ENCODE measurements at places on chromosomes 6 and 20.

GRCh38 chr6:27293436-27294098, 18.5 kb downstream of the POM121L2 start:
- no peak for DNase-seq

GRCh38 chr6:26491604-26492003, 8.5 kb upstream of the BTN1A1 start:
- DNase-seq: no peak

GRCh38 chr6:1670711-1671462, 61.2 kb downstream of the FOXC1 start:
- DNase-seq: no peak

- DNase-seq: no peak
Measured at GRCh38 chr20:40634891-40635290, 54.1 kb downstream of the MAFB start.

GRCh38 chr6:3531481-3531880, 74.6 kb upstream of the SLC22A23 start:
- no peak for DNase-seq

GRCh38 chr6:162576016-162576415, 151.6 kb downstream of the PRKN start:
- no peak for DNase-seq

GRCh38 chr6:99132026-99132635, 184.4 kb upstream of the FBXL4 start:
- no peak for DNase-seq

GRCh38 chr6:45896783-45897441, 118.7 kb downstream of the CLIC5 start:
- DNase-seq: no peak

DNA sequence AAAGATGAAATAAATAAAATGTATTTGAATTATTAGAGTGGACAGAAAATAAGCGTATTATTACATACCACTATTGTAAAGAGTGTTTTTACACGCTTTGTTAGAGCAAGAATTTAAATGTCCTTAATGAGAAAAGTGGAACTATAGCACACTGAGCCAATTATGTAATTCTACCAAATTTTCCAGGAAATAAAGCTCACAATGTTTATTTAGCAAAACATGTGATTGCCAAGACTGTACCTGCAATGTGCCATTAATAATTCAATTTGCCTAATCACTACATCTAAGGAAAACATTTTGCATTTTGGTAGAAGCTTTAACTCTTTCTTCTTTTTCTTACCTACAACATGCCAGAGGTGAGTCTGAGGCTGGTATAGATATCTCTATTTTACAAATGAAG, 58.7 kb upstream of the PHACTR1 start:
- no peak for DNase-seq

GRCh38 chr6:139082370-139082769, 52.5 kb upstream of the HECA start:
- DNase-seq: no peak

DNA sequence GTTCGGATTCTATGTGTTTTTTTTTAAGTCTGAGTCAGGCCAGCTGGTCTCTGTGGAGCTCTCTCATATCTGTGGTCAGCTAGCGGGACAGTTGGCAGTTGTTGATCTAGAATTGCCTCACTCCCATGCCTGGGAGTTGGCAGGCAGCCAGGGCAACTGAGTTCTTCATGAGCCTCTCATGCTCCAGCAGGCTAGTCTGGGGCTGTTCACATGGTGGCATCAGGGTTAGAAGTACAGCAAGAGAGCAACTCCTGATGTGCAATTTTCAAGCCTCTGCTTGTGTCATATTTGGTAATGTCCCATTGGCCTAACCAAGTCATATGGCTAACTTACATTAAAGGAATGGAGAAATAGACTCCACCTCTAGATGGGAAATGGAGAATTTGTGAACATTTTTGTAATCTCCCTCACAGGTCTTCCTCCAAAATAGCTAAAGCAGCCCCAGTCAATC, 6.7 kb upstream of the IFT52 start:
- peak; percentile 15 for DNase-seq

DNA sequence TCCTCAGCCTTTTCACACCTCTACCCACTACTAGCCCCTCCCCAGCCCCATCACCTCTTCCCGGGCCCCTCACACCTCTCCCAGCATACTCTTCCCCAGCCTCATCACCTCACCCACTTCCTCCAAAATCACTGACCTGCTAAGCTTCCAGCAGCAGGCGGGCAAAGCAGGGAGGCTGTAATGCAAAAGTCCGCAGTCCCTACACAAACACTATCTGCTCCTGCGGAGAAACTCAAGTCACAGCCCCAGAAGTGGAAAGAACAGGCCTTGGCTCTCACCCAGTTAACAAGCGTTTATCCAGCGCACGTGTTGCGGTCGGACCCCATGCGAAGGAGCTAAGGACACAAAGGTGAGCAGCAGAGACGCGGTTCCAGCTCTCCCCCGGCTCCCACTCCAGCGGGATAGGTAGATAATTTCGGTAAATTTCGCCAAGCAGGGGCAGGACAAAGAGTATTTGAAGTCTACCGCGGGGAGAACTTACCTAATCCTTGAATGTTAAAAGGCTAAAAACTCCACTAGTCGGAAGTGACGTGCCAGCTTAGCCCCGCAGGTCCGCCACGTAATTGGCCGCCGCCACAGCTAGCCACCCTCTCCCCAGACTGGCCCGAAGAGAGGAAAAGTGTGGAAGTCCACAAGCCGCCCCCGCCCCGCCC, 728 bp upstream of the TRIM39 start:
- DNase-seq: peak; percentile 80

DNA sequence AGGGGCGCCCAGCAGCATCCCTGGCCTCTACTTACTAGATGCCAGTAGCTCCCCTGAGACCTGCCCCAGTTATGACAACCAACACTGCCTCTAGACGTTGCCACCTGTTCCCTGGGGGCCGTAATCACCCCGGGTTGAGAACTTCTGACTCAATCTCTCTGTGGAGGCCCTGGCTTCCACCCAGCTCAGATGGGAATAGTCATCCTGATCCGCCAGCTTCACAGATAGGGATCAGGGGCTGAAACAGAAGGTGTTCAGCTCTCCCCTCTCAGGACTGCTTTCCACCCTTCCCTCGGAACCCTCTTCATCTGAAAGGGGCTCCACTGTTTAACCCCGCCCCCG, 3.3 kb downstream of the CAPN11 start:
- peak; percentile 51 for DNase-seq

DNA sequence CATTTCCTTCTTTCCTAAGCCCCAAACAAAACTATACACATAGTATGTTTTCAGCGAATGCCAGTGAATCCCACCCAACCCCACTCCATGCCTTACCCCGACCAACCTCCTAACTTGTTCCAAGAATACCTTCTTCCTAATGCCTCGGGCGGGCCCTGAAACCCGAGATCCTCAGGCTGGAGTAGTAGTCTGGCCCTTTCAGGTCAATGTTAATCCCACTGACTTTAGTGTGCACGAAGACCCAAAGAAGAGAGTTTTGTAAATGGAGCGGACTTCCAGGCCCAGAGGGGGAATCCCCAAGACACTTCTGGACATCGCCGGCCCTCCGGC, 394 bp downstream of the YIPF3 start:
- DNase-seq: no peak

DNA sequence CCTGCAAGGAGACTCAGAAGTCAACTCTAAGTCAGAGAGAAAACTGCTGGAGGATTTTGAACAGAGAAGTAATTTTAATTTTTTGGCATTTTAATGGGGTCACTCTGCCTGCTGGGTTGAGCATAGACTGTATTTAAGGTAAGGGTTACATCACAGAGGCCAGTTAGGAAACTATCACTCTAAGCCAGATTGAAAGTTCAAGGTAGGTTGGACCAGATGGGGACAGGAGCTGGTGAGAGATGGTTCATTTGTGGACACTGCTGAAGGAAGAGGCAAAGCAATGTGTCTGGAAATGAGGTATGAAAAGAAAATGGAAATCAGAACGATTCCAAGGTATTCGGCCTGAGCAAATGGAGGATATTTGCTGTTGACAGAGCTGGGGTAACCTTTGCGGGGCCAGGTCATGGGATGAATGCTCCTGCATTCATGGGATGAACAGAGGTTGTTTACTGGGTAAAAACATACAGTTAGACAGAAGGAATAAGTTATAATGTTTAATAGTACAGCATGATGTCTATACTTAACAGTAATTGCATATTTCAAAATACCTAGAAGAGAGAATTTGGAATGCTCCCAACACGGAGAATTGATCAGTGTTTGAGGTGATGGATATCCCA, 26.9 kb downstream of the FRK start:
- DNase-seq: no peak

GRCh38 chr6:134870677-134871498, 79.0 kb downstream of the ALDH8A1 start:
- DNase-seq: peak; percentile 46

DNA sequence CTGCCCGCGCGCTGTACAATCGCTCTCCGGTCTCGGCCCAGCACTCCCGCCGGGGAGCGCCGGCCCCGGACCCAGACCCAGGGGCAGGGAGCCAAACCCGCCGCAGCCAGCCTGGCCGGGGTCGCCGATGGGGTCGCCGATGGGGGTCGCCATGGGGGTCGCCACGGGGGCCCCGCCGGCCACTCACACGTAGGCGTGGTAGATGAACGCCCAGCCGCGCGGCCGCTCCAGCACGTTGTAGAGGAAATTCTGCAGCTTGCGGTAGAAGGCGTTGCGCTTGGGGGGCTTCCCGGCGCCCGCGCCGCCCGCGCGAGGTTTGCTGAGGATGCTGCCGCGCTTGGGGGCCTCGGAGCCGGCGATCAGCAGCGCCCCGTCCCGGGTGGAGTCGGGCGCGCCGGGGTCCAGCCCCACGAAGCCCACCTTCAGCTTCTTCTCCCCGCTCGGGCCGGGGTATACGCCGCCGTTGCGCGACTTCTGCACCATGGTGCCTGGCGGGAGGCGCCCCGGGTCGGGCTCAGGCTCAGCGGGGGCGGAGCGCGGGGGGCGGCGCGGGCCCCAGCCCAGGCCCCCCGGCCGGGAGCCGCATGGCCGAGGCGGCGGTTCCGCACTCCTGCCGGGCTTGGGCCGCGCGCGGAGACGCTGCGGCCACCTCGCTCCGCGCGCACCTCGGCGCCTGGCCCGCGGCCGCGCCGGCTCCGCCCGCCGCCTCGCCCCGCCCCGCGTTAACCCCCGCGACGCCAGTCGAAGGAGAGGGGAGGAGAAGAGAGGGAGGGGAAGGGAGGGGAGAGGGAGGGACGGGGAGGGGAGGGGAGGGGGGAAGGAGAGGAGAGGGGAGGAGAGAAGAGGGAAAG, at the start of gene KCNQ2:
TSS of gene KCNQ2 (minus strand) at position 675 of the 851 bp plus-strand sequence. CDS start at position 483, 192 bp downstream.
- DNase-seq: peak; percentile 60

DNA sequence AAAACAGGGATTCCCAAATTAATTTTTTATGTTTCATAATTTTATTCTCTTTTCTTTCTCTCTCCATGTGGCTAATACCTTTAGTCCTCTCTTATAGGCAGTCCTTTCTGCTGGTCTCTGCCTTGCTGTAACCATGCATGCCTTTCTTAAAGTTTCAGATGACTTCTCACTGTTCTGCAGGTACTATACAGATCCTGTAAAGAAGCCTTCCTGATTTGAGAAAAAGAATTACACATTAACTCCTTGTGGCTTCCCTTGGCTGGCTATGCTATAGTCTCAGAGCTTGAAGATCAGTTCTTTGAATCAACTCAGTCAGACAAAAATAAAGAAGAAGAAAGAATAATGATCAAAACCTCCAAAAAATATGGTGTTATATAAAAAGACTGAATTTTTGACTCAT, 7.3 kb upstream of the GPR63 start:
- DNase-seq: no peak

DNA sequence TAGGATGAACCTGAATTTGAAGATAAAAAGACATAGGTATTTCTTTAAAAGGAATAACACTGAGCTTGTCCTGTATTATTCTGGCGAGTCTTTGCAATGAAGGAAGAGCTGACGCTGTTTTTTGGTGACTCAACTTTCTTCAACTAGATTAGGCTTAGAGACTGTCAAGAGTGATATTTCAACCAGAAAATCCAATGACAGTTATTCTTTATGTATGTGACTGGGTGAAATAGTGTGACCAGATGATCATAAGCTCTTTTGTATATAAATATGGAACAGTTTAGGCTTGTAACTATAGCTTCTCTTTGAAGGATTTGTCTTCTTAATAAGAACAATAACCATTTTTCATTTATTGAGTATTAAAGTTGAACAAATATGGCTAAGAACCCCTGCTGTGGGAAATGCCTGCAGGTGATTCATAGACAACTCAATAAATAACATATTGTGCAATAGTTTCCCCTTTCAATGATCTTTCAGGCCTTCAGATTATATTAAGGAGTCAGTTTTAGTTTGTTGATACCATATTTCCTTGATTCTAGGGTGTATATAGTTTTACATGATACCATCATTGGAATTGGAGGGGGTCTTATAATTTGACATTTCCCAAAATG, 265.6 kb upstream of the JAG1 start:
- DNase-seq: no peak

DNA sequence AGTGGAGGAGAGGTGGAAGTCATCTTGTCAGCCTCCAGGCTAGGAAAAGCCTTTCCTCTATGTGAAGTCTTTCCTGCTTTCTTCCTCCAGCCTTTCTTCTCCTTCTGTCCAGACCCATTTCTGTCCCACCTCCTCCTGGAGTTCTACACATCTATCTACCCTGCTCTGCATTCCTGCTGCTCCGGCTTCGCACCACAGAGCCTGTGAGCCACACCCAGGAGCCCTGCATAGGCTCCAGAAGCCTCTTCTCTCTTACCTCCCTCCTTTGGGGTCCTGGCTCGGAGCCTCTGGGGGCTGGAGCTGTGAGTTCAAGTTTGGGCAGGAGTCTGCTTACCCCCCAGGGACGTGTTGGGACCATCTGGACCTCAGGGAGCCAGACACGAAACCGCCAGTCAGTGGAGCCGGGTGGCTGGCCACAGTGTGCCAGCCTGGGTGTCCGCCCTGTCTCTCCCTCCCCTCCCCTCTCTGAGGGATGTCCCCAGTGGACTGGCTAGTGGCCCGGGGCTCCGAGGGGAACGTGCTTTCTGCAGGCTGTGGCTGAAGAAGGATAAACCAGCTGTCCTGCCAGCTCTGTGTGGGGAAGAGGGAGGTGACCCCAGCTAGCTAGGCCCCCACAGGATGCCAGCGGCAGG, 99.2 kb downstream of the VEGFA start:
- peak; percentile 21 for DNase-seq

- peak; percentile 33 for DNase-seq
Measured at GRCh38 chr6:51855310-51856082, 231.9 kb downstream of the PKHD1 start.

DNA sequence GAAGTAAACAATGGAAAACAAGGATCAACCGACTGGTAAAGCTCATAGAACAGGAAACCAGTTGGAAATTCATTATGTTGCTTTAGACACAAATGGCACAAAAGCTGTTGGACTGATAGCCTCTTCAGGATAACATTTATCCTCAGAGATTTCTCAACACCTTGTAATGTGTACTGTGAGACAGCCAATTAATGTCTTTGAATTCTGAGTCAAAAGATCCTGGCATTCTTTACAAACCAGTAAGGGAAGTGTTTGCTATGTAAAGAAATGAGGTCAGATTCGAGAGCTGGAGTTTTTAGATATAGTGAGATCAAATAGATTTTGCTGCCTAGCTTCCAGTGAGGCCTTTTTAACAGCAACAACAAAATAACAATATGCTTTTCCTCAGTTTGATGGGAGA, 439.2 kb downstream of the C6orf118 start:
- no peak for DNase-seq
